ENCODE measurements at places on chromosomes 5 and 9.

GRCh38 chr9:89945133-89945532 is 340.3 kb downstream of the GADD45G start:
- DNase-seq: no peak

DNA sequence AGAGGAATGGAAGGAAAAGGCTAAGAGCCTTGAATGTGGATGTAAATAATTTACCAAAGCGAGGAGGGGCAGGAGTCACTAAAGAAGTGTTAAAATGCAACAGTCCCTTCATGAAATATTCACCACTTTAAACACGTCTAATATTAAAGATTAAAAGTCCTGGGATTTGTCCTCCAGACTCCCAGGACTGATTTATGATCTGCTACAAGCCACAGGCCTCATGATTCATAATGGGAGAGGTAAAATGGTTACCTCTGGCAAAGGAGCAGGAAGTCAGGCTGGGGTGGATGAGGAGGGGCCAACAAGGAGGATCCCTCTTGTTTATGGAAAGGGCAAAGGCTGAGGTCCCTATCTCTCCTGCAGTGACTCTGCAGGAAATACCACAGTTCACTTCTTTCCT is 292.4 kb downstream of the TRIM32 start:
- DNase-seq: no peak

DNA sequence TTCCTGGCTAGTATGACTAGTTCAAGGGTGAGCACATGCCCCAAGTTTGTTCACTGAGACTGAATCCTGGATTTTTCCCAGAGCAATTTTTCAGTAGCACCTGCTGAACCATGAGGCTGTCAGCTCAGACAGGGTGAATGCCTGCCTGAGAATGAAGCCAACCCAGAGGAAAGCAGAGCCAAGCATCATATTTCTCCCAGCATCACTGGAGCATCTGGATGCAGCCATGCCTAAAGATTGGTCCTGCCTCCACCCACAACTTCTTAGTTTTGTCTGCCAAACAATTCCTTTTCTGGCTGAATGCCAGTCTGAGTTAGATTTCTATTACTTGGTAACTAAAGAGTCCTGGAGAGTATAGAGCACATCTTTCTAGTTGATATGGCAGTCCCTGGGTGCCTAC is 343.6 kb downstream of the CSNK1G3 start:
- no peak for DNase-seq

DNA sequence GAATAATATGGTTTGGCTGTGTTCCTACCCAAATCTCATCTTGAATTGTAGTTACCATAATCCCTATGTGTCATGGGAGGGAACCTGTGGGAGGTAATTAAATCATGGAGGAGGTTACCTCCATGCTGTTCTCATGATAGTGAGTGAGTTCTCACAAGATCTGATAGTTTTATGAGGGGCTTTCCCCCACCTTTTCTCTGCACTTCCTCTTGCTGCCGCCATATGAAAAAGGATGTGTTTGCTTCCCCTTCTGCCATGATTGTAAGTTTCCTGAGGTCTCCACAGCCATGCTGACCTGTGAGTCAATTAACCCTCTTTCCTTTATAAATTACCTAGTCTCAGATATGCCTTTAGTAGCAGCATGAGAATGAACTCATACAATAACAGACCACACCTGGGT is 63.7 kb upstream of the PRR16 start:
- no peak for DNase-seq

DNA sequence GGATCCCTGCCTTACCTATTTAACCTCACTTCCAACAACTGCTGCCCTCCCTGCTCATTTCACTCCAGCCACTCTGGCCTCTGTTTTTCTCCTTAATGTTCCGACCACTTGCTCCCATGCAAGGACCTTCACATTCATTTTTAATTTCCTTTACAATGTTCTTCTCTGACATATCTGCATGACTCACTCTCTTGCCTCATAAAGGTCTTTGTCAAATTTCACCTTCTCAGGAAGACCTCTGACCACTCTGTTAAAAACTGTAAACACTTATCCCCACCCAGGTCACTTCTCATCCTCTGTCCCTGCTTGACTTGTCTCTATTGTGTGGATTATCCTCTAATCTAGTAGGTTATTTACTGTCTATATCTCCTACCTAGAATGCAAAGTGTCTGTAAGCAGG is 751.2 kb downstream of the BRINP1 start:
- DNase-seq: no peak

DNA sequence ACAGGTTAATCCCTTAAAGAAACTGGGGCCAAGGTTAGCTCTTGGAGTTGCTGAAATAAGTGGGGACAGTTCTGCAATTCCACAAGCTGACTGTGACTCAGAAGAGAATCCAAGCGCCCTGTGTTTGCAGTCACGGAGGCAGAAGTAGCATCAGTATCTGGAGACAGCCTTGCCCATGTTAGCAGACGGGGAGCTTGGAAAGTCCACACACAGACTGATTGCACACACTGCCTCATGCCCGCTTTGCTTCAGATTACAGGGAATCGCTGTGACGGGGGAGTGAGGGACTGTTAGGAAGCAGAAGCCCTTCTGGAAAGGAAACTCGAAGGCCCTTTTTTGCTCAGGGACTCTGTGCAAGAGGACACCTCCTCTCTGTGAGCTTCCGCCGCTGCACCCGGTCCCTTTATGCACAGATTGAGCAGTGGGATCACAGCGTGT is 30.9 kb upstream of the PPP1R26 start:
- no peak for DNase-seq

GRCh38 chr5:22985446-22985845 is 132.3 kb upstream of the CDH12 start:
- no peak for DNase-seq

GRCh38 chr9:129518074-129518473 is 102.8 kb downstream of the C9orf50 start:
- DNase-seq: no peak

DNA sequence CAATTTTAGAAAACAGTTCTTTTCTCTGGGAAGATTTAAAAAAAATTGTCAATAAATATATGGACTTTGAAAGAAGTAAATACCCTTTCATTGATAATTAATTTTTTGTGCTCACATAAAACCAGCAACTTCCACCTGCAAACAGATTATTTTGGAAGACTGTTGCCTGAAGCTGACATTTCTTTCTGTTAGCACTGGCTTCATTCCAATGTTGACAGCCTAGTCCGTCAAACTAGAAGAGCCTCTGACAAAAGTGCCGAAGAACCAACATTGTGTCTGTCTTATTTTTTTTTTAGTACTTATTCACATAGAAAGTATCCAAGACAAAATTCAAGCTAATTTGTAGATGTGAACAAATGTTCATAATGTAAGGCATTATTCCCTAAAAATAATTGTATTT is 108.6 kb upstream of the TMEM161B start:
- no peak for DNase-seq

GRCh38 chr9:110029956-110030480 is 177.9 kb downstream of the C9orf152 start:
- DNase-seq: no peak

DNA sequence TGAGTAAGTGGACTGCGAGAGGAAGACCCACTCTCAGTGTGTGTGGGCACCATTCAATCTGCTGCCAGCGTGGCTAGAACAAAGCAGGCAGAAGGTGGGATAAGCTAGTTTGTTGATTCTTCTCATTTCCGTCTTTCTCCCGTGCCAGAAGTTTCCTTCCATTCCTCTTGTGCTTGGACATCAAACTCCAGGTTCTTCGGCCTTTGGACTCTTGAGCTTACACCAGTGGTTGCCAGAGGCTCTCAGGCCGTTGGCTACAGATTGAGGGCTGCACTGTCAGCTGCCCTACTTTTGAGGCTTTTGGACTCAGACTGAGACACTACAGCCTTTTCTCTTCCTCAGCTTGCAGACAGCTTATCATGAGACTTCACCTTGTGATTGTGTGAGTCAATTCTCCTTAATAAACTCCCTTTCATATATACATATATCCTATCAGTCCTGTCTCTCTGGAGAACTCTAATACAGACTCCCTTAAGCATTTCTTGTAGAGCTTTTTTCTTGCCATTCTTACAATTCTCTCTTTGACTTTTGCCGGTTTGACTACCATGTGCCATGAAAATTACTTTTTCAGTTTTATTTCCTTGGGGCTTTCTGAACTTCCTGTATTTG is 494.9 kb downstream of the PRR16 start:
- no peak for DNase-seq

DNA sequence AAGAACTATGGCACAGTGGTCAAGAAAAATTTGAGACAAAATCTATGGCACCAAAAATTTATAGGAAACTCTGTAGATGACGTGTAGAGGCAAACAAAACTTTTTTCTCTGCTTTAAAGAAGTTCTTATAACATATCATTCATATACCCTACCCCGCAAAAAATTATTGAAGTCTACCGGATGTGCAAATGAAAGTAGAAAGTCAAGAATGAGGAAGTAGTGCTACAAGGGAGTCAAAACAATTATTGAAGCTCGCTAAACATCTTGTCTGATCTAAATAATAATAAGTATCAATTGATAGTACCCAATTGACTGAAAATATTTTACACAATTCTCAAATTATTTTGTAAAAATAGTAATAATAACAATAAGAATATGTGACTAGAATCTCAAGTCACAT is 398.5 kb downstream of the TAF11L14 start:
- DNase-seq: no peak

DNA sequence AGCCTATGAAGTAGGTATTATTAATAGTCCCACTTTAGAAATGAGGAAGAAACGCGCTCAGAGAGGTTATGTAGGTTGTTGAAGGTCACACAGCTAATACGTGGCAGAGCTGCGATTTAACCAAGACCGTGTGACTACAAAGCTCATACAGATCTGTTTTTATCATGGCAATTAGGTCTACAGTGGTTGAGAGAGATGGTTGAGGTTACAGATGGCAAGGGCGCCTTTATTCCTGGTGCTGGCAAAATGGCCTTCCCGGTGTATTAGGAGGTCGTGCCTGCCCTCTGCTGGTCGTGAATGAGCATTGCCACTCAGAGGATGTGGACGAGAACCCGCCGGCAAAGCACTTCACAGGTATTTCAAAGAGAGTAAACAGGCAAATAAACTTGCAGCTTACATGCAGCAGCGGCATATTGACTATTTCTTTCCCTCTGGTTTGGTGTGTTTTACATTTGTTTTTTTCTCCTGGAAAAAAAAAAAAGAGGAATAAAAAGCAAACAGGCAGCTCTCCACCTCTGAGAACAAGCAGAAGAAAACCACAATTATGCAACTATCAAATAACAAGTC is 65.3 kb upstream of the EGFLAM start:
- DNase-seq: peak; percentile 72

- DNase-seq: no peak
These were observed 138.1 kb downstream of the MYO10 start for GRCh38 chr5:16797951-16798350.

DNA sequence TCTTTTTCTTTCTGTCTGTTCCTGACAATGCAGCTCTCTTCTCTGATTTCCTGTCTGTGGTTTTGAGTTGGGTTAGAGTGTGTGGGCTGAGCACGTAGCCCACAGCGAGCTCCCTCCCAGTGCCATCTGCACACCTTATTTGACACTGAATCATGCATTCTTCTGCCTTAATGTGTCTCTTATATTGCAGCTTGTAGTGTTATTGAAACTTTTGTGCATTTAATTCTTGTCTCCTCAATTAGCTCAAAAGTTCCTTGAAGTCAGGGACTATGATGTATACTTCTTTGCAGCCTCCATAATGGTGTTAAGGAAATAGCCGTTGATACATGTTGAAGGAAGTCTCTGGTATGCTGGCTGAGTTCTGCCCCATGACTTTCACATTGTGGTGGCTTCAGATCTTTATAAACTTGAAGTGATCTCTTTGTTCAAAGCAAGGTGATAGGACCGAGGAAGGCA is 576.2 kb upstream of the CLINT1 start:
- peak; percentile 47 for DNase-seq

- no peak for DNase-seq
These were observed 55.8 kb upstream of the ARRDC3 start for GRCh38 chr5:91438871-91439270.

- DNase-seq: no peak
These were observed 166.6 kb downstream of the CDK5RAP2 start for GRCh38 chr9:120413121-120414048.

GRCh38 chr5:140251527-140251973 is 51.4 kb downstream of the PFDN1 start:
- DNase-seq: peak; percentile 99

DNA sequence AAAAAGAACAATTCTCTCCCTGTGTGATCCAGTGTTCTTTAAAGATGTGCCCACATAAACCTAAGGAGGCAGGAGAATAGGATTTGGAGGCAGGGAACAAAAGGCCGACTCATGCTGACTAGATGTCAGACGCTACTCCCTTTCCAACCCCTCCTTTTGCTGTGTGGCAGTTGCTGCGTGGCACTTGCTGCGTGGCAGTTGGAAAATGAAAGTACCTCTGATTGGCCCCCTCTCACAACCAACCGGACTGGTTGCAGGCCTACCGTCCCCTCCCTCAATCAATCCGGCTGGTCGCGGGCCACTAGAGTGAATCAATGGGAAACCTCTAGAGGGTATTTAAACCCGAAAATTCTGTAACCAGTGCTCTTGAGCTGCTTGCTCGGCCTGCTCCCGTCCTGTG is 551.0 kb downstream of the KIF4B start:
- DNase-seq: no peak

DNA sequence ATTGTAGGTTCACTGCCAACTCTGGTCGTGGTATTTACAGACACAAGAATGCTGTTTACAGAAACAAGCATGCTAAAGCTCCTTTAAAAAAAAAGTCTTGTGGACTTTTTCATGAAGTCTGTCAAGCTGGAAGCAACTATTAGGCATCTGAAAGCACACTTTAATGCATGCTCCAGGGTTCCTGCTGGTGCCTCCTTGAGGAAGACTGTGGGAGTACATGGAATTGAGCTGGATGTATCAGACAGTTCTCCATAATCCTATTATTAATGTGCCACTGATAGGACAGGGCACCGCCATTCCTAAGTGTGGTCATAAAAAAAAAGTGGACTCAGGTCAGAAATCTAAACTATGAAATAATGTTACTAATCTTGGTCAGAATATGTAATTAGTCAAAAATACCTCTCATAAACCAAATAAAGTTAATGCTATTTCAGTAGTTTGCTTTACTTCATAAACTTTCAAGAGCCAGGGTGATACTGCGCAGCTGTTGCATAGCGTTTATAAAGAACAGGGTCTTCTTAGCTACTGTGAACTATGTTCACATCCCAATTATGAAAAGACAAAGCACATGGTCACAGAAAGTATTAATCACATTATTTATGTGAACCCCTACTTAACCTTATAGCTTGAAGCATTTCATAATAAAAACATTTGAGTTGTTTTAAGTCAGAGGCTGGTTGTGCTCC is 390.8 kb upstream of the PTGER4 start:
- DNase-seq: no peak

- no peak for DNase-seq
These were observed 6.5 kb downstream of the PPIP5K2 start for GRCh38 chr5:103126557-103126956.

GRCh38 chr9:27117489-27118135 is 8.6 kb downstream of the TEK start:
- no peak for DNase-seq
